A549 treated with CORT108297 at 1 μM for 4 hours (cell line): ENCODE measurements at places on chromosomes 1 and 21. TPM values are rescaled to one million over a fixed set of nuclear protein-coding genes. Genes with fewer than 3 reads are reported as not detected.

The CGN gene
- total RNA-seq = 1.1 to 1.6 TPM (median 1.4 TPM) in 5 replicates

The LCE2C gene
- total RNA-seq = not detected in 5 replicates

The CHI3L1 gene
- not detected in 5 replicates for total RNA-seq

The C1orf87 gene
- total RNA-seq = not detected in 5 replicates

The UBQLN4 gene
- 35.9 to 45.7 TPM (median 42.4 TPM) in 5 replicates for total RNA-seq
